Activated CD8-positive, alpha-beta T cell treated with anti-CD3 and anti-CD28 coated beads, Interleukin-2, amount 10 ng/mL, durations not matched to agents 7 days and 5 days (primary cell): ENCODE measurements at places on chromosomes 1 and 21. TPM values are rescaled to one million over a fixed set of nuclear protein-coding genes. Genes with fewer than 3 reads are reported as not detected.

- peaks cover 5% of the 10 kb centered on the region for H3K4me1 ChIP-seq
- no peaks in the 10 kb centered on the region for H3K27me3 ChIP-seq
- H3K27ac ChIP-seq, result no peak overlapping the region
- no peak overlapping the region for H3K4me3 ChIP-seq
- DNase-seq, result no peak
These were observed 22.5 kb downstream of the IQGAP3 start for GRCh38 chr1:156549831-156550230.

- DNase-seq, result no peak
- H3K27me3 ChIP-seq, result peaks cover 15% of the 10 kb centered on the region
- no peak overlapping the region for H3K27ac ChIP-seq
- H3K4me3 ChIP-seq, result no peak overlapping the region
- H3K4me1 ChIP-seq, result no peaks in the 10 kb centered on the region
These were observed 55.5 kb downstream of the CACNA1E start for GRCh38 chr1:181538836-181539235.

DNA sequence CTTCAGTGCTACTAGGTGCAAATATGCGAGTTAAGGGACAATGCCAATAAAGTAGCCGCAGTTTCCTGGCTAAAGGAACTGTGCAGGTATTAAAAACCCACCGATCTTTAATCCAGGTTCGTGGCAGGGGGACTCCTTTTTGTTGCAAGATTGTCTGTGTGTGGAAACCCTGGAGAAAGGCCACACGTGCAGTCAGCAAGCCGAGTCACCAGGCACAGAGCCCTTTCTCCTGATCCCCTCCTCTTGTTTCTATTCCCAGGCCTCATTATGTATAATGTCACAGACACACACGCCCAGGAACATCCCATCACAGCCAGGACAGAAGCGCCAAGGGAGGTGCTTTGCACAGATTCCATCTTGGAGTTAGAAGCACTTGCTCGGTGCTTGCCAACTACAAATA is 528.9 kb downstream of the KIF26B start:
- H3K27ac ChIP-seq, result no peak overlapping the region
- H3K4me1 ChIP-seq, result no peaks in the 10 kb centered on the region

KCNA3 gene
- total RNA-seq, result 49.0 TPM

VASH2 gene
- total RNA-seq, result 0.16 TPM

PPIAL4G gene
- 0.60 TPM for total RNA-seq
